NCI-H510A treated with DMSO at 0.1 percent for 48 hours (cell line): ENCODE measurements at places on chromosomes 12 and 14.

DNA sequence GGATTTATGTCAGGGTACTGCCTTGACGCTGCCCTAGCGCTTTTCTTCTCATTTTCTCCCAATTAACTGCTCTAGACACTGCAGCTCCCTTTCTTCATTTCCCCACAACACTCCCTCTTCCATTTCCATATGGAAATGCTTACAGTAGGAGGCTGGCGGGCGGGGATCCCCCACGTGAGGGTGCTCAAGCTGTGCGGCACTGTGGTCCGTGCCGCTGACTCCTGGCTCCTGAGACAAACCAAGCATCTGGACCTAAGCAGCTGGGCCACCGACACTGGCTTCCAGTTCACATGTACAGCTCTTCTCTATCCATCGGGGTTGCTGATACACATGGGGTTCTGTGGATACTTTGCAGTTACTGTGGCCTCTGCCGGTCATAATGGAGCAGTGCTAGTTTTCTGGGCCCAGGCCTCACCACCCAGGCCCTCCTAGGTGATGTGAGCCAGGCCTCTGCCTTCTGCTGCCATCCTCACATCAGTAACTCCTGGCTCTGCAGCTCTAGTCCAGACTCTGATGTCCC, 20.2 kb downstream of the TCHP start:
- no peak for DNase-seq

- no peak for DNase-seq
Measured at GRCh38 chr12:41205070-41205709, 17.1 kb downstream of the PDZRN4 start.

GRCh38 chr14:70873627-70874026, 33.6 kb upstream of the PCNX1 start:
- DNase-seq: no peak

DNA sequence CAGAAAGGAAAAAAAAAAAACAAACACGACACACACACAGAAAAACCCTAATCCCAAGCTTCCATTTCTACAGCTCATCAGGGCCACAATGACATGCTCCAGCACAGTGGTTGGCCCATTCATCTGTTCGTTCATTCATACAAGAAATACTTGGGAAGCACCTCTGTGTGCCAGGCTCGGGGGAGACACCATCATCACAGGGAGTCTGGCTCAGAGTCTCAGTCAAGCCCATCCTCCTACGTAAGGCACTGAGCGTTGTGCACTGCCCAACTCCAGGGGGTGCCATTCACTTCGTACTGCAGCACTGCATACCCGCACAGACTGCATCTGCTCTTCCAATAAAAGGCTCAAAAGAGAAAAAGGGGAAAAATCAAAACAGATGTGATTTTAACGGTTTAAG, 15.3 kb downstream of the VPS37B start:
- DNase-seq: peak; percentile 37

GRCh38 chr14:40368314-40368713, 936.1 kb upstream of the FBXO33 start:
- DNase-seq: peak; percentile 48

- DNase-seq: no peak
Measured at GRCh38 chr12:26868447-26869103, 35.6 kb upstream of the ITPR2 start.

GRCh38 chr14:94560291-94560665, 964 bp upstream of the SERPINA4 start:
- DNase-seq: no peak

DNA sequence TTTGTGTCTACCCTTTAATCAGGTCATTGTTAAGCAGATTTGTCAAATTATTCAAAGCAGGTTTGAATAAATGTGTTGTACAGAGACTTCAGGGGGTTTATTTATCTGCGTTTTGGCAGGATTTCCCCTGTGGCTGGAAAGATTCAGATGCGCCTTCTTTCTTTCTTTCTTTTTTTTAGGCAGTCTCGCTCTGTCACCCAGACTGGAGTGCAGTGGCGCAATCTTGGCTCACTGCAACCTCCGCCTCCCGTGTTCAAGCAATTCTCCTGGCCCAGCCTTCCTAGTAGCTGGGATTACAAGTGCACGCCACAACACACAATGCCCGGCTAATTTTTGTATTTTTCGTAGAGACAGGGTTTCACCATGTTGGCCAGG, 6.3 kb upstream of the NANOGNB start:
- no peak for DNase-seq

DNA sequence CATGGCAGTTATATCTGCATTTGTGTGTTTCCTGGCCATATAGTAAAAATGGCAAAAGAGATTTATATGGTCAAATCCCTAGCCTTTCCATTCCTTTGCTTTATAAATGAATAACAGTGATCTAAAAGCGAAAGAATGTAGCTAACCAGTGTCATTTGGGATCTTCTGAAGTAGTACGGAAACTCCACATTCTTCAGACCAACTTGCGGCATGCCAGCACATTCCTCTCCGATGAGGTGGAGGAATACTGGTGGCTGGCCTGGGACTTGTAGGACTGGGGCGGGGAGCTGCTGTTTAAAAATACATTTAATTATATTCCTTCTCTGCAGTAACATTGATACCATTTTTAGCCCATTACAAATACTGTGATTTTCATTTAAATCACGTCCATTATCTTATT, 85.3 kb downstream of the SAMD4A start:
- no peak for DNase-seq

DNA sequence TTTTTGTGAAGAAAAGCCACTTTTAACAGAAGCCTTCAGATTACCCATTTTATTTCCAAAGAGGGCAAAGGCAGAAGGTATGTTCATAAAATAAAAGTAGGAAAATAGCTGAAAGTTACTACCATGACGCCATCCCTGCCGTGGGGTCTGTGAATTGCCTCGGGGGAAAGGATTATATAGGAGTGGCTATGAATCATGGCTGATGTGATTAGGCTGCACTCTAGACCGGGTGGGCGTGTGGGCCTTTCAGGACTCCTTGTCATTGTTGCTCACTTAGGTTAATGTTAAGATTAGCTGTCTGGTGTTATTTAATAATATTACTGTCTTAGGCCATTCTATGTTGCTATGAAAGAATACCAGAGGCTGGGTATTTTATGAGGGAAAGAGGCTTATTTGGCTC, 195.5 kb downstream of the EGLN3 start:
- no peak for DNase-seq

DNA sequence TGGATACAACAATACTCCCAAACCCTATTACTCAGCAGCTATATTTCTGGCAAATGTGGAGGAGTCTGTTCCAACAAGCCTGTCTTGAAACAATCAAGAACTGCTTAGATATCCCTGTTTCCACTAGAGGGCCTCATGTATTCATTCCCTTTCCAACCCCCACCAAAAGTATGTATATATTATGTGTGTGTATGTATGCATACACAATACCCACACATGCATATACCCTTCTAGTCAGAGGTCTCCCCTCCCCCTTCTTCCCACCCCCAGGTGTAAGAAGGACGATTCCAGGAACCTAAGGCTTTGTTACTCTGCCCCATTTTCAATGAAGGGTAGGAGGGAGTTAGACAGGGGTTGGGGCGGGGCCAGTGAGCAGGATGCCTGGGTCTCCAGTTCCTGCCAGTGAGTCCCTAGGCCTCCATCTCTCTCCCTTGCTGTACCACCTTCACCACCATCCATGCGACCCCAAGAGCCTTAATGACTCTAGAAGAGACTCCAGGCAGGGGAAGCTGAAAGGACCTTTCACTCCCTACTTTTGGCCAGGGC, at the start of gene DGKA:
TSS of gene DGKA (plus strand) at position 392 of the 546 bp plus-strand sequence. CDS start 5,342 bp downstream, outside the sequence.
- DNase-seq: peak; percentile 70

GRCh38 chr12:2963760-2964292, 4.6 kb downstream of the TEAD4 start:
- DNase-seq: no peak

- no peak for DNase-seq
Measured at GRCh38 chr14:36313206-36313605, 7.2 kb downstream of the MBIP start.

GRCh38 chr12:20369305-20370013, 1.1 kb downstream of the PDE3A start:
- DNase-seq: peak; percentile 76

- DNase-seq: no peak
Measured at GRCh38 chr12:41940571-41940970, 204.1 kb downstream of the GXYLT1 start.

DNA sequence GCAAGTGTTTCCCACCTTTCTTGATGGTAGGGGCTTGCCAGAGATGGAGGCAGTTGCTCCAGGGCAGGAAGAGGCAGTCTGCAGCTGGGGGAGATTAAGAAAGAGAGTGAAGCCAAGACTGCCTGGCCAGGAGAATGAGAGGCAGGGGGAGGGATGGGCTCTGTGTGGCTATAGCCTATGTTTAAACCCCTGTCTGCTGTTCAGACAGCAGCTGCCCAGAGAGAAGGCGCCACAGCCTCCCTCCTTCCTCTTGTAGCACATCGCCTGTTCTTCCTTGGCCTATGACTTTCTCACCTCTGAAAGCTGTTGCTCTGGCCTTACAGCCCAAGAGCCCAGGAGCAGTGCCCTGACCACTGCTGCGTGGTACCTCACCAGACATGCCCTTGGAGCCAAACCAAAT, 61.7 kb downstream of the EMP1 start:
- no peak for DNase-seq

- no peak for DNase-seq
Measured at GRCh38 chr14:92391726-92392125, 68.8 kb downstream of the SLC24A4 start.

DNA sequence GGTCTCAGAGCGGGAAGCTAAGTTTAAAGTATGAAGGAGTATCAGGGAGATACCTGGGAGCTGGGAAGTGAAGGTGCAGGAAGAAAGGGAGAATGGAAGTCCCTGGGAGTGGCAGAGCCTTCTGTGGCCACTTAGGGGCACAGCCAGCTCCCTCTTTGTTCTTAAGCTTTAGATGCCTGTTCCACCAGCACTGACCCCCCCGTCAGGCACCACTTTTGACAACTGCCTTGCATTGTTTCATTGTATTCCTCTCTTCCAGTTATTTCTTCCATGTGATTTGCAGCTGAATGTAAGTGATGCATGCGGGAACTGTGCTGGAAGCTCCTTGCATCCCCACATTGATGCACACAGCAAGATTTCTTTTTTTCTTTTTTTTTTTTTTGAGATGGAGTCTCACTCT, 2.6 kb downstream of the GALNT16 start:
- DNase-seq: no peak

- no peak for DNase-seq
Measured at GRCh38 chr12:15801770-15802744, 12.9 kb upstream of the EPS8 start.

GRCh38 chr14:100653409-100653808, 66.2 kb upstream of the BEGAIN start:
- no peak for DNase-seq

GRCh38 chr12:127297327-127297726, 969.6 kb upstream of the TMEM132C start:
- DNase-seq: peak; percentile 45

DNA sequence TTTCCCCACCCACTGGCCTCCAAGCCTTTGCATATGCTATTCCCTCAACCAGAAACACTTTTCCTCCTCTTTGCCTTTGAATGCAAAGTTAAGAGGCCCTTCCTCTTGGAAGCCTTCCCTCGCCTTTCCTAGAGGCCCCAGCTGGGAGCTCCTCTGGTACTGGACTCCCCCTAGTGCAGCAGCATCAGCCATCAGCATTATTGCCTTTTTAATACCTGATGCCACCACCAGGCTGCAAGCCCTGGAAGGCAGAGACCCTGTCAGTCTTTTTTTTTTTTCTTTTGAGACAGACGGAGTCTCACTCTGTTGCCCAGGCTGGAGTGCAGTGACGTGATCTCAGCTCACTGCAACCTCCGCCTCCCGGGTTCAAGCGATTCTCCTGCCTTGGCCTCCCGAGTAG, 19.1 kb upstream of the PLA2G1B start:
- DNase-seq: no peak

DNA sequence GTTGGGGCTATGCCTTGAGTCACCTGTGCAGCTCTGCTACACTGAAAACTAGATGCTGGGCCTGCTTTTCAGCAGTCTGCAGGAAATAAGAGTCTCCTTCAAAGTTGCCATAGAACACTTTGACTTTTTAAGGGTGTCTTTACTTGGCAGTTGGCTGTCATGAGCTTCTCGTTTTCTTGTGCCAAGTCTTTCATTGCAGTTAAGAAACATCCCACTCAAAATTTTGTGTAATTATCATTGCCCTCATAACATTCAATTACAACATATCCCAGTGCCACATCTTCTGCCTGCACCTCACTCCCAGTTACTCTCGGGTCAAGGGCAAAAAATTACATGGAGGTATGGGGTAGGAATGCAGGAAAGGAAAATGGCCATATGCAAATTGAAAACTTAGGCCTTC, 29.1 kb downstream of the GPR65 start:
- DNase-seq: no peak

DNA sequence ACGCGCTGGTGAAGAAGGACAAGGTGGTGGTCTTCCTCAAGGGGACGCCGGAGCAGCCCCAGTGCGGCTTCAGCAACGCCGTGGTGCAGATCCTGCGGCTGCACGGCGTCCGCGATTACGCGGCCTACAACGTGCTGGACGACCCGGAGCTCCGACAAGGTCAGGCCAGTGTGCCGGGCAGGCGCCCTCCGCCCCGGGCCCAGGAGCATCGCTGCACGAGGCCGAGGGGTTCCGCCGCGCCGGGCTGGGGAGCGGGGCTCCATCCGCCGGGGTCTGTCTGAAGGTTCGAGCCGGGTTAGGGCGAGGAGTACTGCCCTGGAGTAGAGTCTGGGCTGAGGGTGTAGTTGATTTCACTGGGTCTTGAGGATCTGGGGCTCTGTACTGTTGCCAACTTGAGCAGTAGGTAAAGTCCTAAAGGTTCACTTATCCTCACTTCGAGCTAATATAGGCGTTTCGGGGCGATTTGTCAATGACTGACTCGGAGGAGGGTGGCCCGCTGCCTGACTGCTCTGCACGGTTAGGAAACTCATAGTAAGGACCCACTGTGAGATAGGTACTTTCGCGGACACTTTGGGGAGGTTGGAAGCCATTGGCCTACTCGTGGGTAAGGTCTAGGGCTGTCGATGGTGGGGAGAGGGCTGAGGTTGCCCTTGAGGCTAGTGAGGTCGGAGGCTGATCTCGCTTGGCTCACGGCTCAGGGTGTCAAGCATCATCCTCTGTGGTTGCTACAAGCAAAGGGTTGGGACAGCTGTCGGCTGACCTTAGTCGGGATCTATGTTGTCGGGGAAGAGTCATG, 574 bp downstream of the GLRX5 start:
- DNase-seq: no peak

DNA sequence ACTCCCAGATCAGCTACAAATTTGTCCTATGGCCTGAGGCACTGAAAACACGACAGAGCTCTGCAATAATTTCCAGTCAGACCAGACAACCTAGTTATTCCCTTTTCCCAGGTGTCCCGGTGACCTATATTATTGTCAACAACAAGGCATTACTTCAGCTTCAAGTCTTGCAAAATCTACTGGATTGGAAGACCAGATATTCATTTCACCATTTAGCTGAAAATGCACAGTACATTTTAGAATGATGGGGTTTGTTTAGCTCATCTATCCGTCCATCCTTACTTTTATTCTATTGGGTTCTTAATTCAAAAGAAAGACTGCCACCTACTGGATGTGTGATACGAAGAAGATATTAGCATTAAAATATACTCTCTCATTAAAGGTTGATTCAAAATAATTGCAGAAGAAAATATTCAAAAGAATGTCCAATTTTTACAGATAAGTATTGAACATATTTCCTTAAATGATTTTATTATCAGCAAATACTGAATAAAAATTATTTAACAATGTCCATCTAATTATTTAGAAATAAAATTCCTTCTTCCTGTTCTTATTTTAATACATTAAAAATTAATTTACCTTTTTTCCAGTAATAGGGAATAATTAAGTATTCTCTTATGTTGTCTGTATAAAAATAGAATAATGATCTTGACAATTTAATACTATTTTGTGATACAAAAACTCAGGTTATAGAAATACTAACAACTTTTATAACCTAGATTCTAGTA, 244.9 kb upstream of the LRIG3 start:
- peak; percentile 63 for DNase-seq
